ENCODE measurements at places on chromosomes 1 and 21.

GRCh38 chr1:54791880-54792522, 9.1 kb downstream of the TTC22 start:
- DNase-seq: no peak

DNA sequence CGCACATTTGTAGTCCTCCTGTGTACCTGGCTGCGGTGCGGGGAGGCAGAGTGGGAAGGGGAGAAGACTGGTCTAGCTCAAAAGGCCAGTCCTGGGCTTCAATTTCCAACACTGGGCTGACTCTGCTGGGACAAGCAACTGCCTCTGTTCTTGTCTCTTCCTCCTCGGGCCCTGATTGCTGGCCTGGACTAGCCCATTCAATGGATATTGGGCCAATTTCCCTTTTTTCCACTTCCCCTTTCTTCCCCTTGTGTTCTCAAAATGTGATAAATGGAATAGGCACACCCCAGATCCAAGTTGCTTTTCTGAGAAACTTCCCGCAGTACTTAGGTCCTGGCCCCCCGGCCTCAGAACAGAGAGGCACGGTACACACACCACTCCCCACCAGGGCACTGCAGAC, 48.2 kb downstream of the SPSB1 start:
- DNase-seq: no peak

- DNase-seq: no peak
These were observed 60.1 kb downstream of the DNAH14 start for GRCh38 chr1:224989615-224990014.

DNA sequence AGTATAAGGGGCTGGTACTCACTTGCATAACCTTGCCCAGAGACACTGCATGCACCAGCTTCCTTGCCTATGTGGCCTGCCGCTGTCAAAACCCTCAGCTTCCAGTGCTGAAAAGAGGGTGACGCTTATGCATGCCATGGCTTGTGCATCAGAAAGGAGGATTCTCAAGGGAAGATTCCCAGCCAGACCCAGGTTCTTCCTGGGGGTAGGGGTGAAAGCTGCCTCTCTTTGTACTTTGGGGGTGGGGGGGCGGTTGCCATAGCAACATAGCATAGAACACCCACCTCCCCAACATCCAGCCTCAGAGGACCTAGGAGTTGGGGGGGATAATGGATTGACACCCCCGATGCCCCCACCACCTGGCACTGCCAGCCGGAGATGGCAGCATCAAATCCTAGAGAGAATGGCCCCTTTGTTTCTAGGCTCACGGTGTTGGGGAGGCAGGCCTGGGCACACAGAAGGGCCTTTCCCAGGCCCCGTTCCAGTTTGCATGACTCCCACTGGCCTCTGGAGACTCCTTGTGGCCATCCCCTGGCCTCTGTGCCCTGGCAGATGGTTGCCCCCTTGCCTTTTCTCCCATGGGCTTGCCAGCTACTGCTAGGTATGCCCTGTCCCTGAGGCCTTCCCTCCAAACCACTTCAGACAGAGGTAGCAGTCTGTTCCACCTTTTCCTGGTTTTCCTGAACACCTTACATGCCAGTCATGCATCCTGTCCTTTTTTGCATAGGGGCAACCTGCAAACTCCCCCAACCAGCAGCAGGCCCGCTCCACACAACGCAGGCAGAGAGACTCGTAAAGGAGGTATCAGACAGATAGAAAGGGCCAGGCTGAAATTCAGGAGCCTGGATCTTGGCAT, 44.6 kb downstream of the RHBG start:
- DNase-seq: peak; percentile 87

DNA sequence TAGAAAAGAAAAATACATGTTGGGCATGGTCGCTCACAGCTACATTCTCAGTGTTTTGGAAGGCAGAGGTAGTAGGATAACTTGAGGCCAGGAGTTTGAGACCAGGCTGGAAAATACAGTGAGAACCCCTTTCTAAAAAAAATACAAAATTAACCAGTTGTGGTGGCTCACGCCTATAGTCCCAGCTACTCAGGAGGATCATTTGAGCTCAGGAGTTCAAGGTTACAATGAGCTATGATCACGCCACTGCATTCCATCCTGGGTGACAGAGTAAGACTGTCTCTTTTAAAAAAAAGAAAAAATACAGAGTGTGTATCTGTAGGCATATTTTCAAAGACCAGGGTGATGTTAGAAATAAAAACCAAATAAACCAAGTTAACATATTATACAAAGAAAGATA, 57.8 kb downstream of the HFM1 start:
- no peak for DNase-seq

DNA sequence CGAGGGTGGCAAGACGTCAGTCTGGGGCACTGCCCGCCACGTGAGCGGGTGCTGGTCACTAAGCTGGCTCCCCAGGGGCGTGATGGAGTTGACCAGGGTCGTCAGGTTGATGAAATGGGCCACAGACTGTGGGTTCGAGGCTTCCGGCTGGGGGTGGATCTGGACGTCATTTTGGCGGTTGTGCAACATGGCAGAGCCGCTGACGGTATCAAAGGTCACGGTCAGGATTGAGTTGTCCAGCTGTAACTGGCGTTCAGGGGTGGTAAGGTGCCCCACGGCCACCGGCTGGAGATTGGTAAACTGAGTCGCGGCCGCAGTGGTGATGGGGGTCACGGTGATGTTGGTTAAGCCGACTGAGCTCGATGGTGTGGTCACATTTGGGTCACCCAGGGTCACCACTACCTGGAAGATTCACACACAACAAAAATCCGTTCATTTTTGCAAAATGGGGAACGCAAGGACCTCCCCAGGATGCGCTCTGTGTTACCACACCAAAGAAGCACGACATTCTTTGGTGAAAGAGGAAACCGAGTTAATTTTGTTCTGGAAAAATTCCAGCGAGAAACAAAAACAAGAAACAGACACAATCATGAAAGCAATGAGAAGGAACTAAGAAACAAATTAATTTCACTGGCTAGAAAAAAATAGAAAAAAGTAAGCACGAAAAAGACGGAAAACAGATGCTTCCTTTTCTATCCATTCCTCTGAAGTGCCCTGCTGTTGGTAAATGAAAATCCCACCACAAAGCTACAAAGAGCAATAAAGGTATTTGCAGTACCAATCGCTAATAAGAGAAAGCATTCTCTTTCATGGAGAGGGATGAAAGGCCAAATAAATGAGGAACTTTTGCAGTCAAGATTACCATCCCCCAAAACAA, 34.7 kb upstream of the RIPK4 start:
- no peak for DNase-seq

DNA sequence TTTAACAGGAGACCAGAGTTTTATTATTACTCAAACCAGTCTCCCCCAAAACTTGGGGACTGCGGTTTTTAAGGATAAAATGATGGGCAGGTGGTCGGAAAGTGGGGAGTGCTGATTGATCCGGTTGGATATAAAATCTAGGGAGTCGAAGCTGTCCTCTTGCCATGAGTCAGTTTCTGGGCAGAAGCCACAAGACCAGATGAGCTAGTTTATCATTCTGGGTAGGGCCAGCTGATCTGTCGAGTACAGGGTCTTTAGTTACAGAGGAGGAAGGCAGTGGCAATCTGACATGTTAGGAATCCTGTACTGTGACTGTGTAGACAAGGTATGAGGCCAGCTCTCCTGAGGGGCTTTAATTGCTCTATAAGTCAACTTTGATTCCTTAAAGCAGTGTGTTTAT, 22.9 kb upstream of the FOXE3 start:
- no peak for DNase-seq

GRCh38 chr1:21633992-21634805, 35.0 kb downstream of the RAP1GAP start:
- DNase-seq: no peak

DNA sequence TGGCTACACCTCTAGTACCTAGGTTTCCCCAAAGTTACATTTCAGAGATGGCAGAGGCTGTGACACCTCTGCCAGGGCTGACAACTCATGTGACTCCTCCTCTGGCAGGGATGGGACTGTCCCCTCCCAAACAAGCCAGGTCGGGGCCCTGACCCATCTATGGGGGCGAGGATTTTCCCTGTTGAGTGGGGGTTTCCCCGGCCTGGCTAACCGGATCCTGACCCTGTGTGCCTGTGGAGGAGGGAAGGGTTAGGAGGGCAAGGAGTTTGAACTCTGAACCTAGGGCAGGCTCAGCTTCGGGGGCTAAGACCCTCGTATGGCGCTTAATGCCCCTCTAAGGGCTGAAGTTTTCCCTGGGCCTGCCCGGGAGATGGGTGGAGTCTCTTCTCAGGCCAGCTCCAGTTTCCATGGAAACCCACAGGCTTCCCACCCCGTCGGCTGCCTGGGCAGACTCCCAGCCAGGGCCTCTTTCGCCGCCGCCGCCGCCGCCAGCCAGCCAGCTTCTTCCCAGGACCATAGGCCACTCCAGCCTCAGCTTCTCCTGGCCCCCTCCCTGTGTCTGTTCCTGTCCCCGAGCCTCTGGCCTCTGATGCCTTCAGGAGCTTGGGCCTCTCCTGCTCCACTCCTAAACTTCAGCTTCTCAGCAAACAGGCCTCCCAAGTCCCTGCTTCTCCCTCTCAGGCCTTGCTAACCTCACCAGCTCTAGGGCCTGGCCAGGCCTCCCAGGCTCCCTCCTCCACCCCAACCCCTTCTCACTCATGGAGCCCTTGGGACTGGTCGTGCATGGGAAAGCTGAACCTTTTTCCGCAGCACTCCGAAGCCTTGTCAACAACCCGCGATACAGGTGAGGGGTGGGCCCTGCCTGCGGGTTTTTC, at the start of gene BTBD19:
TSS of gene BTBD19 (plus strand) at position 461 of the 875 bp plus-strand sequence. CDS start at position 759, 298 bp downstream.
- DNase-seq: peak; percentile 67

GRCh38 chr1:82644186-82644915, 843.6 kb downstream of the ADGRL2 start:
- no peak for DNase-seq

DNA sequence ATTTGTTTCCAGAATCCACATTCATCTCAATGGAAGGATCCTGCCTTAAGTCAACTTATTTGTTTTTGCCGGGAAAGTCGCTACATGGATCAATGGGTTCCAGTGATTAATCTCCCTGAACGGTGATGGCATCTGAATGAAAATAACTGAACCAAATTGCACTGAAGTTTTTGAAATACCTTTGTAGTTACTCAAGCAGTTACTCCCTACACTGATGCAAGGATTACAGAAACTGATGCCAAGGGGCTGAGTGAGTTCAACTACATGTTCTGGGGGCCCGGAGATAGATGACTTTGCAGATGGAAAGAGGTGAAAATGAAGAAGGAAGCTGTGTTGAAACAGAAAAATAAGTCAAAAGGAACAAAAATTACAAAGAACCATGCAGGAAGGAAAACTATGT, 2.6 kb downstream of the GADD45A start:
- no peak for DNase-seq

GRCh38 chr1:53622531-53622930, 116.4 kb downstream of the GLIS1 start:
- no peak for DNase-seq

- no peak for DNase-seq
These were observed 15.2 kb upstream of the YRDC start for GRCh38 chr1:37822906-37823815.

DNA sequence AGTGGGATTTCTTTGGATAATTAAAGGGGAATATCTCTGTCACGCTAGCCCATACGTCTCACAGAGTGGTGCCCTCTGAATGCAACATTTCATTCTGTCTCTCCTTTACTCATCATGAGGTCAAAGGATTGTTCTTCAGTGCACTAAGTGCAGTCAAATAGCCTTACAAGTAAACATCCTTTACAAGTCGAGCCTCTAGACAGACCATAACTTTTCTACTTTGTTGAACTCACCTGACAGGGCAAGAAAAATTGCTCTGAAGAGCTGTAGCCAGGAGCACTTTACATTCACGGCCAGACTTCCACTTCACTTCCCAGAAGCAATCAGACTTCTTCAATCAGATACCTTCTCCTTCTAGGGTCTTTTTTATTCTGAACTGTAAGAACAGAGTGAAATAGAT, 768.0 kb upstream of the TMPRSS15 start:
- DNase-seq: no peak

DNA sequence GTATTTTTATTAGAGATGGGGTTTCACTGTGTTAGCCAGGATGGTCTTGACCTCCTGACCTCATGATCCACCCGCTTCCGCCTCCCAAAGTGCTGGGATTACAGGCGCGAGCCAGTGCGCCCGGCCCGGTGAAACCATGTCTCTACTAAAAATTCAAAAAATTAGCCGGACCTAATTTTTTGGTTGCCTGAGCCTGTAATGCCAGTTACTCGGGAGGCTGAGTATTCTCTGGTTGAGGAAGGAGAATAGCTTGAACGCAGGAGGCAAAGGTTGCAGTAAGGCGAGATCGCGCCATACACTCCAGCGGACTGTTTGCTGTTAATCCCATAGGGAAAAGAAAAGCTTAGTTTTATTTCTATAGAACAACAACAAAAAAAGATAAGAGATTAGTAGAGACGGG, 29.9 kb upstream of the HJV start:
- no peak for DNase-seq

DNA sequence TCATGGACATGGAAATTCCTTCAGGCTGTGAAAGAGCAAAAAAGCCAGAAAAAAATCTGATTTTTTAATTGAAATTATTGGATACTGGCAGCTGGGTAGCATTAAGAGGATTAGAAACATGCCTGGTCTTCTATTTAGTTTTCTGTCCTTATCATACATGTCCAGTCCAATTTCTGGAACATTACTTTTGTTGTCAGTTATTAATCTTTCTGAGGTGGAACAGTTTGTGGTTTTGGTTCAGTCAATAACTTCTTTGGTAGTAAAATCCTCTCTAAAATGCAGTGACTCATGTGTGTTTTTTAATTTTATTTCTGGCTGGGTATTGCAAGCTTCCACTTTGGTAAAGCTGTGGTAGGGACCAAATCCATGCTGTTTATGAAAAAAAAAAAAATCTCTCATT, 687.0 kb upstream of the ADGRL2 start:
- DNase-seq: no peak

DNA sequence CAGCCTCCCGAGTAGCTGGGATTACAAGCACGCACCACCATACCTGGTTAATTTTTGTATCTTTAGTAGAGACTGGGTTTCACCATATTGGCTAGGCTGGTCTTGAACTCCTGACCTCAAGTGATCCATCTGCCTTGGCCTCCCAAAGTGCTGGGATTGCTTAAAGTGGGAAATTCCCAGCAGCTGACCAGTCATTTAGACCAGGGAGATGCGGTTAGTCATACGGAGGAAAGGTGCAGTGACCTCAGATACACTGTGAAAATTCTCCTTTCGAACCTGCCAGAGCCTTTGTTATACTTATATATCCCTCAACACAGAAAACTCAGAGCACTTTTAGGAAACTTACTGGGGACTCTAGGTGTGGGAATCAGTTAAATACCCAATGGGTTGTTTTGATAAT, 39.6 kb downstream of the MAP10 start:
- DNase-seq: no peak

DNA sequence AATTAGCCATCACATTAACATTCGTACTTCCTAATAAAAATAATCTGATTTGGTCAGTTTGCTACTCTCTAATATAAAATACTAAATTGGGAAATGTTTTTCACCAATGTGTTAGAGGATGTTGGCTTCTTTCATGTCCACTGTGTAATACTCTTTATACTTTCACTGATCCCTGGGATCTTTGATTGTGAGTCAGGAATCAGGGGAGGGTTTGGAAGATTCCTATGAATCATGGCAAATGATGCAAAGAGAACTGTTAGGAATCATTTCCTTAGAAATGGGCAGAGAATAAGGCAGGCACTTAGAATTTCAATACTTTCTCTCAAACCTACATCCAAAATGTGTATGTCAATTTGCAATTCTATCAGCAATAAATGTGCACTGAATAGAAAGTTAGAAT, 31.0 kb downstream of the KRTAP24-1 start:
- DNase-seq: no peak

GRCh38 chr1:236853921-236854604, 59.0 kb downstream of the MTR start:
- DNase-seq: no peak

- DNase-seq: no peak
These were observed 50.3 kb downstream of the S100B start for GRCh38 chr21:46554431-46555224.
